ENCODE measurements at places on chromosomes 7 and 10.
A peak's percentile ranks its signal among the peaks of the same experiment; 100 is the strongest.

- DNase-seq = no peak
These were observed 81.6 kb upstream of the ETV1 start for GRCh38 chr7:14071045-14071444.

DNA sequence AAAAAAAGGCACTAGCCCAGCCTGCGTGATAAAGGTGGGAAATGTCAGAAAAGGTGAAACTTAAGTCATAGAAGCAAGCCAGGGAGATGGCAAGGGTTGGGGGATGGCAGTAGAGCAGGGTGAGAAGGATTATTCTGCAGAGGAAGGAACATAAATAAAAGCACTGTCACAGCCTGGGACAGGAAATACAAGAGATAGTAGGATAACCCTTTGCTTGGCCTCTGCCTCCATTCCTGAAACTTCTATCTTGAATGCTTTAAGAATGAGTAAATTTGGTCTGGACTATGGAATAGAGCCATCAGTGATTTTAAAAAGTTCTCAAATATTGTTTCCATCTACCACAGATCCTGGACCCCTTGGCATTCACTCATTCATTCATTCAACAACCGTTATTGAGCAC is 50.0 kb downstream of the ABCC2 start:
- DNase-seq = no peak

DNA sequence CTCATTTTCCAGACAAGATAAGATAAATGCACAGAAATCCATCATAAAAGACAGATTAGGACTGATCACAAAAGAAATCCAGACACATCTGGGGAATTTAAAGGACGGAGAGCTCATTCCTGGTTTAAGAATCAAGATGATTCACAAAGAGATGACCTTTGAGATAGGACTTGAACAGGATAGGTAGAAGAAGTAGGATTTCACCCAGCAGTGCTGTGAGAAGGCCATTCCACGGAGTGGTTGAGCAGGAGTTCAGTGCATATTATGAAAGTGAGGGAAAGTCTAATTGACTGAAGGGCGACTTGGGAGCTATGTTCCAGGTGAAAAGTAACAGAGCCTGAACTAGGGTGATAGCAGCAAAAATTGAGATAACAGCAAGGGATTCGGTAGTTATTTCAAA is 73.7 kb downstream of the GAD2 start:
- DNase-seq = no peak

GRCh38 chr10:64873088-64873487 is 1351.9 kb downstream of the REEP3 start:
- DNase-seq = peak; percentile 8

GRCh38 chr7:26853788-26854393 is 10.5 kb downstream of the SKAP2 start:
- peak; percentile 65 for DNase-seq

- DNase-seq = no peak
These were observed 99.6 kb upstream of the LYZL1 start for GRCh38 chr10:29189256-29189655.

GRCh38 chr10:111295788-111296187 is 219.0 kb downstream of the ADRA2A start:
- no peak for DNase-seq

- no peak for DNase-seq
These were observed 244.7 kb downstream of the ADARB2 start for GRCh38 chr10:1492641-1493040.

DNA sequence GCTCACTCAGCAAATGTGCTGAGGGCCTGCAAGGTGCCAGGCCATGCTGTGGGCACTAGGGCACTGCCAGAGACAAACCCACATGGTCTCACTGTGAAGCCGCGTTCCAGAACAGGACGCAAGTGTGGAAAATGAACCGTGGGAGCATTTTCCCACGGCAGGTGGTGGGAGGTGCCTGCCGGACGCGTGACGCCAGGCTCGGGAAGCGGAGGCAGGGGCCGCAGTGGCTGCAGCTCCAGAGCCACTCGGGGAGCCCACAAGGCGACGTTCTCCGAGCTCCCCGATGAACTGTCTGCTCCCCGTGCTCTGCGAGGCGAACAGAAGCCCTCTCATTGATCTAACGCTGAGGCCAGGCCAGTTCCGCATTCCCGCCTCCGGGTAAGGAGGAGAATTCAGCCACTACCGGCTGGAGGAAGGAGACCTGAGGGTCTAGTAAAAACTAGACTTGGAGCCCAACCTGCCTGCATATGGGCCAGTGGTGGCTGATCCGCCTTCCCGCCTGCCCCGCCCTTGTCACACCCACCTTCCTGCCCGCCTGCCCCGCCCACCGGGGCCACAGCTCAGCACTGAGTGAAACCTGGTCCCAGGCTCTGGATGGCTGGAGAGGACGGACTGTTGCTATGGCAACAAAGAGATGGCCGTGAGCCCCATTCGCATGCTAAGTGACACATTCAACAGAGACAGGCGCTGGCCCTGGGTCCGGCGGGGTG is 13.1 kb downstream of the ADGRA1 start:
- DNase-seq = no peak

- no peak for DNase-seq
These were observed 132.3 kb downstream of the HECW1 start for GRCh38 chr7:43244784-43245183.

GRCh38 chr7:40134428-40135316 is at the start of the genes MPLKIP and SUGCT:
Gene MPLKIP (minus strand): TSS chr7:40134622. CDS start chr7:40134567, 55 bp downstream.
Gene SUGCT (plus strand): TSS chr7:40135005.
- DNase-seq = peak; percentile 78

Measured in NCI-H460 (cell line).